Left colon (tissue), 2 donors: ENCODE measurements at places on chromosomes 11 and 22. TPM values are rescaled to one million over a fixed set of nuclear protein-coding genes. Genes with fewer than 3 reads are reported as not detected.

DNA sequence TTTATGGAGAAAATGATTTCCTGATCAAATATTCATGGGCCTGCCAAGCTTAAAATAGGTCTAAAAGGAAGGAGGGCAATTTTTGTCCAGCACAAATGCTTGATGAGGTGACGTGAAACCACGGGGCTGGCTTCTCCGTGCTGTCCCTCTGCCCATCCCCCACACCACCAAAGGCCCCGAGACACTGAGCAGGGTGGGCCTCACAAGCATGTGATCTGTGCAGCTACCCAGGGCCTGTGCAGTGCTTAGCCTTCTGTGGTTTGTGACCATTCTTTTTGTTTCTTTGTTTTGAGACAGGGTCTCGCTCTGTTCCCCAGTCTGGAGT lies 94.8 kb upstream of the RTL6 start:
- no peak for DNase-seq

DNA sequence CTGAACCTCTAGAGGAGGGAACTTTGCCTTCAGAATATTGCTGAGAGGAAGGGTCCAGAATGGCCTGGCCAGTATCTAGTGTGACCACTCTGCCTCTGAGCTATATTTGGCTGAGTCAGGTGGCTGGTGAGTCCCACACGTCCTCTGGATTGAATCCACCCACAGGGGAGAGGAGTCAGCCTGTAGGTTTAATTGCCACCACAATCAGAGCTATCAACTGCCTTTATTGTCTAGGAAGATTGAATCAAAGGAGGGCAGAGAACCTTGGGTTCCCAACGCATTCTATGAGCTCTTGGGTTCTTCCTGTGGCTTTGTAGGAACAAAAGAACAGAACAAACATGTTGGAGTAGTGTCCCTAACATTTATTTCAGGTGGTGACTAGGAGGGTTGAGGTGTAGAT lies 67.7 kb downstream of the ST3GAL4 start:
- no peak for DNase-seq

- no peak for DNase-seq
Measured at GRCh38 chr11:43145653-43146052, 166.1 kb upstream of the API5 start.

DNA sequence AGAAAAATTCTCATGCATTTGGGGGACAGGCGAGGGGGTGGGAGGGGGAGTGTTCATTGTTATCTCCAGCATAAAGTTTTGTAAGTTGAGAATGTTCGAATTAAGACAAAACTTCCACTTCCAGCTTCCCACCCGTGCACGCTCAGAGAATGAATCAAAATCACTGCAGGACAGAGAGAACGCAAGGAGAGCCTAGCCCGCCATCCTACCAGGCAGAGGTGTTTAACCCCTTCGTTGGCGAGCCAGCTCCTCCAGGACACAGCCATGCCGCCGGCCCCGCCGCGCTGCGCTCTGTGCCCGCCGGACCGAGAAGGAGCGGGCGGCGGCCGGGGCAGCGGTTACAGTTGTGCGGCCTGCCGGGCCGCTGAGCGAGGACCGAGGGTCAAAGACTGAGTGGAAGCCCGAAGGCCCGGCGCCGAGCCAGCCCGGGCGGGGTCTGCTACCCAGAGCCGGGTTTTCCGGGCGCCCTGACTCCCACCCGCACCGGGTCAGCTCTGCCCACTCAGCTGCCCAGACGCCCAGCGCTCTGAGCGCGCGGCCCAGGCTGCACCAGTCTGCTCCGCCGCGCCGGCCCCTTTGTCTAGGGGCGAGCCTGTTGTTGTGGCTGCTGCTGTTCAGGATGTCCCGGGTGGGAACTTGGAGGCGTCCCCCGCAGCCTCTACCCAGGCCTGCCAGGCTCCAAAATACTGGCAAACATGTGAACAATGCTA lies at the start of gene NOX4:
TSS of gene NOX4 (minus strand) at position 395 of the 710 bp plus-strand sequence. CDS start at position 266, 129 bp downstream.
- peak; percentile 4 for DNase-seq

DNA sequence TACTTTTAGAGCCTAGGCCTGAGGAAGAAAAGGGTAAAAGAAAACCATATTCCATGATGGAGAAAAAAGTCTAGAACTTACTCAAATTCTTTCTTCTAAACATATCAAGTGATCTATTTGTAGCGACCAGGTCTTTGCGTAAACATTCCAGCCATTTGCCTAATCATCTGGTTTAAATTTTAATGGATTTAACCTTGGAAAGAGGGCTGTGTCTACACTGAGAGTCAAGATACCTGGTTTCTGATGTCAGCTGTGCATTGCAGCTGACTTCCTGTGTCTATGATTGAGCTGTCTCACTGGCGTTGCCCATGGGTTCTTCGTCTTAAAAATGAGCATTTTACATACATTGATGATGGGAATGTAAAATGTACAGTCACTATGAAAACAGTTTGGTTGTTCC lies 10.0 kb upstream of the TMEM123 start:
- DNase-seq, result no peak

DNA sequence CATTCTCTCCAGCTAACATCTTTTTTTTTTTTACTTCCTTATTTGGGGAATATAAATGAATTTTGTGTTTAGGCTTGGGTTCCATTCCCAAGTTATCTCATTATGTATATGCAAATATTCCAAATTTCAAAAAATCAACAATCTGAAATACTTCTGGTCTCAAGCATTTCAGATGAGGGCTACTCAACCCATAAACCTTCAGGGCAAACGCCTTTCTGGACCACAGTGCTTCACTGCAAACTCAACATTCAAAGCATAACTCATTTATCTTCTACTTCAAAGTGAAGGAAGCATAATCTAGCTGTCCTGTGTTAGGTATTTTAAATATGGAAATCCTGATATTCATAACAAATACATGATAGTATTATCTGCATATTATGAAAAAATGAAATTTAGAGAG lies 161.7 kb upstream of the PGR start:
- no peak for DNase-seq

DNA sequence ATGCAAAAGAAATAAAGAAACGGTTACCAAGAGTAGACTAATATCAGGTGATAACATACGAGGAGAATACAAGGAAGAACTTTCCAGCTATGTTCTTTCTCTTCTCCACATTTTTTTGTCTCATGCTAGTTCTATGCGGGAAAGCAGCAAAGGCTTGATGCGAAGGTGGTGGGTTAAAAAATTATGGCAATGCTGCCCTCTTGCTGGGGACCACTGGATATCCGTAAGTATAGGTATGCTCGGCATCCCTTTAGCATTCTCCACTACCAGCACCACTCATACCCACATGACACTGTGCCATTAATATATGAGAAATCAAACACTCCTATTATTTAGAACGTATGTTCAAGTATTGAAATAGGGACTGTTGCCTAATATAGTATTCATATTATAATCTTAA lies 776.4 kb downstream of the LRRC4C start:
- DNase-seq, result no peak

Gene EMID1
- 4.9 TPM for total RNA-seq

Gene CSRP3
- total RNA-seq, result not detected

Gene RIMBP3B
- total RNA-seq, result not detected
